BJ (cell line): ENCODE measurements at places on chromosomes 16 and 17.

GRCh38 chr16:28187595-28188004 is 24.2 kb downstream of the XPO6 start:
- no peak for DNase-seq

- DNase-seq, result no peak
Observed at GRCh38 chr16:49589544-49590031, 216.0 kb downstream of the C16orf78 start.

DNA sequence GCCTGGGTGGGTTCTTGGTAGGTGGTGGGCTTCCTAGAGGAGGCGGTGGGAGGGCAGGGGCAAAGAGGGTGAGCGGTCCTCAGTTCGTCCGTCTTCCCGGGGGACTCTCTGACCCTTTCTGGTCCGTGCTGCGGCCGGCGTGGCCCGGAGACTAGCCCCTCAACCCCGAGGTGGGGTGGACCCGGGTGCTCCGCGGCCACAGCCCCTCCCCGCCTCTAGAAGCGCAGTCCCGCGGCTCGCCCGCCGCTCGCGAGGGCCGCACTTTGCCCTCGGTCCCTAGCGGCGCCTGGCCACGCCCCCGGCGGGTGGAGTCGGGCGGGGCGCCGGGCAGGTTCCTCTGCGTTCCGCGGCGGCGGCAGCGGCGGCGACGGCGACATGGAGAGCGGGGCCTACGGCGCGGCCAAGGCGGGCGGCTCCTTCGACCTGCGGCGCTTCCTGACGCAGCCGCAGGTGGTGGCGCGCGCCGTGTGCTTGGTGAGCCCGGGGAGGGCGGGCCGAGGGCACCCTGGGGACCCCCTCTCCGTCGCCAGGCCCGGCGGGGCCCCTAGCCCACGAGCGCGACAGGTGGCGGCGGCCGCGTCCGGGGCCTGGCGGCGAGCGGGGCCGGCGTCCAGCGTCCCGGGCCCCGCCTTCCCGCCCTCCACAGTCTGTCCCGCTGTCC is at the start of gene SYNGR2:
TSS of gene SYNGR2 (plus strand) at position 340 of the 661 bp plus-strand sequence. CDS start at position 376, 36 bp downstream.
- DNase-seq, result no peak

GRCh38 chr17:77824780-77825280 is 133.7 kb upstream of the TNRC6C start:
- no peak for DNase-seq

DNA sequence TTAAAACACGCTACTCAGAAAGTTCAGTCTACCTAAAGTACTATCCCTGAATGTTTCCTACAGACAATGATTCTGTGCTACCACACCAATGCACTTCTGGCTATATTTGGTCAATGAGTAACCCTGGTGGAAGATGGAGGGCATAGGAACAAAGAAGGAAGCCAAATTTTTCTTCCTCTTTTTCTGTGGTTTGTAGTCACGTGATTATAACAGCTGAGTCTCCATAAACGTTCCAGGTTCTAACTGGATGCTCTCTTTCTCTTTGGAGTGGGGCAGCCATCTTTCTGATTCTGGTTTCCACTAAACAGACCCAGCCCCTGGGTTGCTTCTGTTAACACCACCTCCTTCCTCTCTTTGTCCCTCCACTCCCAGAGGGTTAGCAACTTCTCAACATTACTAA is 274.9 kb downstream of the CDH11 start:
- no peak for DNase-seq

DNA sequence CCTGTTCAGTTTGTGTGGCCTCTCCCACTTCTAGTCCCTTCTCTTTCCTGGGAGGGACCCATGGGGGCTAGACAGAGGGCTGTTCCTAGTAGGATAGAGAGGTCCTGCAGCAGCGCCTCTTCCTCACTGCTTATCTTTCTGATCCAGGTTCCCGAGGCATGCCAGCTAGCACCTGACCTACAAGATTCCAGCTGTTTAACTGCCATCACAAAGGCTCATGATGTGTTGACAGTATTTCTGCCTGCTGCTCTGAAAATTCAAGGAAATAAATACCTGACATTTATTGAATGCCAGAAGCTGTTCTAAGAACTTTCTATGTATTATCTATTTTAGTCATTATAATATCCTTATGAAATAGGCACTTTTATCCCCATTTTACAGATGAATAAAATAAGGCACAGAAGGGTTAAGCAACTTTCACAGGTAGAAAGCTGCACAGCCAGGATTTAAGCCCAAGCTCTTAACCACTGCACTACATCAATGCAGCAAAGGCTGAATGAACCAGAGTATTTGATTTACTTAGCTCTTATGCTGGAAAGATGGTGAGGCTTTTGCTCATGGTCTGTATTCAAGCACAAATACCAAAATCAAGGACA is 38.8 kb downstream of the HEATR6 start:
- DNase-seq, result no peak

- no peak for DNase-seq
Observed at GRCh38 chr17:40124279-40125141, 2.7 kb downstream of the MSL1 start.

DNA sequence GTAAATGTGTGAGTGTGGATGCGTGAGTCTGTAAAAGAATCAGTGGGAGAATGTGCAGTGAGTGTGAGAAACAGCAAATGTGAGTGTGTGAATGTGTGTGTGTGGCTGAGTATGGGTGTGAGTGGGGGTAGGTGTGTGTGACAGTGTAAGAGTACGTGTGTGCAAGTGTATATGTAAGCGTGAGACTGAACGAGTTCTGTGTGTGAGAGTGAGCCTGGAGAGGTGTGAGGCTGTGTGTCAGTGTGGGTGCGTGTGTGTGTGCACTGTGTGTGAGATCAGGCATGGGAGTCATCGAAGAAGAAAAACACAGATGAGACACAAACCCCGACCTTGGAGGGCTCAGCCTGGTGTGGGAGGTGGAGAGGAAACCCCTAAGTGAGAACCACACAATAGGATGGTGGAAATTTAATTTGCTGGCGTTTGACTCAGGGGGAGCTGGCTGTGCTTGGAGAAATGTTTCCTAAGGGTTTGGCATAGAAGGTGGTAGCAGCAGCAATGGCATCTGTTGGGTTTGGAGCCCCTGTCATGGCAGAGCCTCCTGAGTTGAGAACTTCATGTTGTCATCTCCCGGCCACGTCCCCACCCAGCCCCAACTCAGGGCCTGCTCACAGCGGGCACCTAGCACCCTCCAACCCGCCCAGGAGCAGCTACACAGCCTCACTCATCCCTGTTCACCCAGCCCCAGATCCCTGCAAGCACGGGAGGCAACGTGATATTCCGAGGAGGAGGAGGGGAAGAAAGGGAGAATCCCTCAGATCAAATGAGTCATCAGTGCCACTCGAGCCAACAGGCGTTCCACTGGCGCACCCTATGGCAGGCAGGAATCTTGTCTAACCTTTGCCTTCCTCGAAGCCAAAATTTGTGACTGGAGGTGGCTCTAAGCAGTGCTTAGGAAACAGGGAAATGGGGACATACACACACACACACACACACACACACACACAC is 14.3 kb upstream of the NUBP1 start:
- no peak for DNase-seq

GRCh38 chr17:39104657-39105056 is 46.8 kb downstream of the PLXDC1 start:
- no peak for DNase-seq

- no peak for DNase-seq
Observed at GRCh38 chr16:29315046-29315445, 91.5 kb downstream of the NPIPB11 start.

DNA sequence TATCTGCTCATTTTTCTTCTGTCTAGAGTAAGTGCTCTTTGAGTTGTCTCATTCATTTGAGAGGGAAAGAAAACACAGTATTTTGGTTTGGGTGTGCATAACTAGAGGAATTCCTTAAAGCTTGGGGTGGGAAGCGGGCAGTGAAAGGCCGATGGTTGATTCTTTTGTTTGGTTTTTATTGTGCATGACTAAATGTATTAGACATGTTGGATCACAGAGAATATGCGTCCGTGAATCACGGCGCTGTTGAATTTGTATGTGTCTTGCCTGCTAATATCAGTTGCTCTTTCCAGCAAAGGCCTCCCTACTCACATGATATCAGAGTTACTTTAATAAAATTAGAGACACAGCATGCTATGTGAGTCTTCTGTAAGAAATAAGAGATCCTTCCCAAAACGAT is 180.0 kb downstream of the CHD9NB start:
- DNase-seq, result no peak

- DNase-seq, result no peak
Observed at GRCh38 chr17:8393470-8394231, 4.0 kb downstream of the RNF222 start.
